GM23338 (cell line): ENCODE measurements at places on chromosomes 5 and 9. TPM values are rescaled to one million over a fixed set of nuclear protein-coding genes. Genes with fewer than 3 reads are reported as not detected.

DNA sequence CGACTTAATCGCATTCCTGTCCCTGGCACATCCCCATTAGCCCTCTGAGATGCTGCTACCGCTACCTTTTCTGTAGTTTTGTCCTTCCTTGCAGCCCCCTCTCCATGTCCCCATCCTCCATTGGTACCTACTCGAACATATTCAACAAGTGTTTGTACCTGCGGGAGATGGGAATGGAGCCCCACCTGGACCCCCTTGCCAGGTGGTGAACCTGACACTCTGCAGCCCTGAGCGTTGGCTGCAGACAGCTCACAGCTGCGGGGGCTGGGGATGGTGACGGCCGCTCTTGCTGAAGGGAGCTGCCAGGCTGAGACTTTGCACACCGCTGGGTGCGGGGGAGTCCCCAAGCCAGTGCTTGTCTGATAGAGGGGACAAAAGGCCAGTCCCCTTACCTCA lies 96.3 kb upstream of the DAP start:
- H3K36me3 ChIP-seq, result no peaks in the 10 kb centered on the region
- peaks cover 11% of the 10 kb centered on the region; the same call in 1 of the 2 replicates for H3K4me1 ChIP-seq
- peak overlapping the region; percentile 39 for H3K4me3 ChIP-seq
- no peak overlapping the region for H3K27ac ChIP-seq
- no peaks in the 10 kb centered on the region for H3K27me3 ChIP-seq
- DNase-seq, result no peak

Gene VLDLR
- total RNA-seq, result 46.3 and 49.8 TPM in 2 replicates

Gene FIBCD1
- 4.4 and 15.5 TPM in 2 replicates for total RNA-seq

Gene CDX1
- total RNA-seq, result not detected in 2 replicates

DNA sequence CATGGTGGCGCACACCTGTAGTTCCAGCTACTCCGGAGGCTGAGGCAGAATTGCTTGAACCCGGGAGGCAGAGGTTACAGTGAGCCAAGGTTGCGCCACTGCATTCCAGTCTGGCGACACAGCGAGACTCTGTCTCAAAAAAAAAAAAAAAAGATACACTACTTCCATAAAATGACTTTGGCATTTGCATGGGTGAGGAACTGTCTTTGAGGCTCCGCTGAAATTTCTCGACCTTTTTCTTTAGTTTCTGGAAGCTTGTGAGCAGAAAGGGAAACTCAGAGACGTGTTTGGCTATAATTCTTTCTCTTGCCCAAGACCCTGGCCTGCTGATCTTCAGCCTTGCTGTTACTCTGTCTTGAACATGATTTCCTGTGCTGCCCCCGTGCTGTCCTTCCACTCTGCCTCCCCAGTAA lies 37.3 kb downstream of the SPIN1 start:
- peaks cover 4% of the 10 kb centered on the region; the same call in 1 of the 2 replicates for H3K36me3 ChIP-seq
- H3K27ac ChIP-seq, result peak overlapping the region; percentile 29
- no peak overlapping the region for H3K4me3 ChIP-seq

Gene GMCL2
- total RNA-seq, result 0.07 and 0.08 TPM in 2 replicates

- H3K36me3 ChIP-seq, result peaks cover 3% of the 10 kb centered on the region; the same call in 1 of the 2 replicates
- no peaks in the 10 kb centered on the region for H3K27me3 ChIP-seq
- H3K4me3 ChIP-seq, result no peak overlapping the region
Measured at GRCh38 chr9:113164536-113165300, 13.9 kb downstream of the SLC31A2 start.

GRCh38 chr5:76954383-76954763 lies 1.5 kb downstream of the CRHBP start:
- H3K4me3 ChIP-seq, result peak overlapping the region; percentile 77
- no peaks in the 10 kb centered on the region for H3K36me3 ChIP-seq
- peaks cover 6% of the 10 kb centered on the region; the same call in 1 of the 2 replicates for H3K4me1 ChIP-seq
- H3K27me3 ChIP-seq, result peaks cover 59% of the 10 kb centered on the region
